Foreskin fibroblast (primary cell): ENCODE measurements at places on chromosomes 3 and 15.

GRCh38 chr15:77706482-77707244, 74.0 kb upstream of the LINGO1 start:
- DNase-seq = no peak

DNA sequence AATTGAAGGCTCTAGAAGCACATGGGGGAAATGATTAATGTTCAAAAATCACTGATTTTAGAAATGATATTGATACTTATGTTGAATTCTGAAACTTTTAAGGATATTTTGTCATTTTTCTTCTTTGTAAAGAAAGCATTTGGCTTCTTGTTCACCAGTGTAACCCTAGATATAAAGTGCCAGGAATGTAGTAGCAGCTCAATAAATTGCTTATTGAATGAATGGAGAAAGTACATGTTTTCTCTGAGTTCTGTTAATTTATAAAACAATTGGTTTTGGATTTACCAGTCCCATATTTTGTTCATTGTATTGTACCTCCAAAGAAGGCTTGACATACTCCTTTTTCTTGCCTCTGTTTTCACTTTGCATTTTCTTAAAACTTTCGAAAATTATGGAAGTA, 2.4 kb downstream of the PLCL2 start:
- DNase-seq = no peak

DNA sequence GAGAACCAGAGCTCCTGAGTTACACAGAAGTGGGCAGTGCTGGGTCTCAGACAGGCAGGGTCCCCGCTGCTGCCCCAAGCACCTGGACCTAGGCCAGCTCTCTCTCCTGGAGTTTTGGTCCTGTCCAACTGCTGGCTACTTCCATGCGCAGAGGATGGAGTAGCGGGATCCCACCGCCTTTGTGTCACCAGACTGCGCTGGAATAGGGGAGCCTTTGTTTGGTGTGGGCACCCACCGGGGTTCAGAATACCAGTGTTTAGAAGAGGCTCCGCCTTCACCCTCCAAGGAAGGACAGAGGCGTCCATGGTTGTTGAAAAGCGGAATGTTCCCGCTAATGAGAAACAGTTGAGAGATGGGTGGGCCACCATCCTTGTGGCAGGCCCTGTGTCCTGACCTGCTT, 154.4 kb downstream of the DNAJB8 start:
- DNase-seq = no peak

GRCh38 chr3:129577366-129577765, 29.1 kb downstream of the PLXND1 start:
- DNase-seq = peak; percentile 64

DNA sequence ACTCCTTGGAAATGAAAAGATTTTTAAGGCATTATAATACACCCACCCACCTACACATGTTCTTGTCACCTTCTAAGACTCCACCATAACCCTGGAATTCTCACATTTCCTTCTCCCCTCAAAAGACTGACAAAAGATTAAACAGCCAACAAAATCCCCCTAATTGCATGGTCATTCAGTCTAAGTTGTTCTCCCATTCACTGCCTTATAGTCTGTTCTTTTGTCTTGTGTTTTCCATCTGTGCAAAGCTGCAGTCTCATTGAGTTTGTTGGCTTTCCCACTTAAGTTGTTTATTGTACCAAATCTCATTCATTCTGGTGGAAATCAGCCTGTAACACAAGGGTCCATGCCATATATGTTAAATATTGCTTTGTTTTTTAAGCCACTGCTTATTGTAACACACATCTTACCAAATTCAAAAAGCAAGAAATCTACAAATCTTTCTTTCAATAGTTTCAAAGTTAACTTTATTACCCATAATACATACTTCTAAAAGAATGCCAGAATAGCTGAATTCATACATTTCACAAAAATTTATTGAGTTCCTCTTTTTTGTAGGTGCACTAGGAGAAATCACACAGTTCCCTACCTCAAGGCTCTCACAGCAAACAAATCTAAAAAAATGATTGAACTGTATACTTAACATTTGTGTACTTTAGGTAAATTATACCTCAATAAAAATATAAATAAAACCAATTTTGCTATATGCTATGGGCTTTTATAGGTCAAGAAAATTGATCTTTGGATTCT, 2.4 kb upstream of the RCN2 start:
- DNase-seq = no peak

DNA sequence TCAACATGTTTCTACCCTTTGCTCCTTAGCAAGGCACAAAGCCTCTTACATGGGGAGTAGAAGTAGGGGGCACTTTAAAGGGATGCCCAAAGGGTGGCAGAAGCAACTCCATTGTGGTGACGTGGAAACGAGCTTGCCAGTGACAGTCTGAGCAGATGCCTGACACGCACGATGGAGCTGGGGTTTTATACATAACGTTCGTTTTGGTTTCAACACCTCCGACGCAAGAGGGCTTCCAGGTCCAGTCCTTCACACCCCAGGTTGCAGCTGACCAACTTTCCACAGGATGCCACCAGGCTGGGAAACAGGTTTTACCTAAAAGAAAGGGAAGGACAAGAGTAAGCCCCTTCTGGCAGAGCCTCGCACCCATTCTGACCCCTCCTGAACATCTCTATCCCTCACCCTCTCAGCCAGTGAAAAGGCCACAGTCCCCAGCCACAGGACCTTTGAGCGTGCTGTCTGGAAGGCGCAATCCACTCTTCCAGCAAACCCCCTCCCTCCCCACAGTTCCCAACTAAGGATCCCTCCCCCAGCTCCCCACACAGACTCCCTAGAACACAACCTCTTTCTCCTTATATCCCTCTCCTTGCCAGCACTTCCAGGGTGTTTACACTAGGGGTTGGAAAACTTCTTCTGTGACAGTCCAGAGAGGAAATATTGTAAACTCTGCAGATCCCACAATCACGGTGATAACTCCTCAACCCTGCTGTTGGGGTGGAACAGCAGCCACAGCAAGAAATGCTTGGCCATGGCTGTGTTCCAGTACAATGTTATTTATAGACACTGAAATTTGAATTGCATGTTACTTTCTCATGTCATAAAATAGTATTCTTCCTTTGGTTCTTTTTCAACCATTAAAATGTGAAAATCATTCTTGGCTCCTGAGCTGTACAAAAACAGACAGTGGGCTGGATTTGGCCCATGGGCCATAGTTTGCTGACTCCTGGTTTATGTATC, 36.2 kb downstream of the FAM174B start:
- no peak for DNase-seq

DNA sequence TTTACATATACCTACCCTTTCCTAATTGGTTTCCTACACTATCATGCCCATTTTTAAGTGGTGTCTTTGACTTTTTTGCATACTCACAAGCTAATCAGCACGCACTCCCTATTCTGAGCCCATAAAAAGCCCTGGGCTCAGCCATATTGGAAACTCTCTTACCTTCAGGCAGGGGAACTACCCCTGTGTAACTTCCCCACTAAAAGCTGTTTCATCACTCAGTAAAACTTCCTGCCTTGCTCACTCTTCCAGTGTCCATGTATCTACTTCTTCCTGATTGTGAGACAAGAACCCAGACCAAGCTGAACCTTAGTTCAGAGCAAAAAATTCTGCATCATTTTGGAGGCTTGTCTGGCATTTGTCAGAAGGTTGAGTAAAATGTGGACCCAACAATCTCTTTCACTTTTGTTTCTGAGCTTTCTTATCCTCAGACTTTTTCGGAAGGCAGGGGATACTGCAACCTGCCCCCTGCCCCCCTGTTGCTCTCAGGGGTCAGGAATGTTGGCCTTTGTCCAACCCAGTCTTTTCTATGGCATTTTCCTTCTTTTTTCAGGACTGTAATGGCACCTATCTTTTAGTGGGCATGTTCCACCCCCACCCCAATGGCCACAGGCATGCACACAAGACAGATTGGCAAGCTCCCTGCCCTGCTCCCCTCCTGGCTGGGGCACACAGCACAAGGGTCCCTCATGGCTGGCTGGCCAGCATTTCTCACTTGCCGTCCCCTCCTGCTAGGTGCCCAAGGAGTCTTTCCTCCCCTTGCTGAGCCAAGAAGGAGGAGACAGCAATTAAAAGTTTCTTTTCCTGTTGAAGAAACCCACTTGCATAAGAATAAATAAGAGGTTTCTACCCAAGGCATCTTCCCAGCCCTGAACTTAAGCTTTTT, 26.3 kb upstream of the TMEM45A start:
- DNase-seq = no peak

GRCh38 chr3:63478990-63479660, 173.3 kb upstream of the SNTN start:
- no peak for DNase-seq

DNA sequence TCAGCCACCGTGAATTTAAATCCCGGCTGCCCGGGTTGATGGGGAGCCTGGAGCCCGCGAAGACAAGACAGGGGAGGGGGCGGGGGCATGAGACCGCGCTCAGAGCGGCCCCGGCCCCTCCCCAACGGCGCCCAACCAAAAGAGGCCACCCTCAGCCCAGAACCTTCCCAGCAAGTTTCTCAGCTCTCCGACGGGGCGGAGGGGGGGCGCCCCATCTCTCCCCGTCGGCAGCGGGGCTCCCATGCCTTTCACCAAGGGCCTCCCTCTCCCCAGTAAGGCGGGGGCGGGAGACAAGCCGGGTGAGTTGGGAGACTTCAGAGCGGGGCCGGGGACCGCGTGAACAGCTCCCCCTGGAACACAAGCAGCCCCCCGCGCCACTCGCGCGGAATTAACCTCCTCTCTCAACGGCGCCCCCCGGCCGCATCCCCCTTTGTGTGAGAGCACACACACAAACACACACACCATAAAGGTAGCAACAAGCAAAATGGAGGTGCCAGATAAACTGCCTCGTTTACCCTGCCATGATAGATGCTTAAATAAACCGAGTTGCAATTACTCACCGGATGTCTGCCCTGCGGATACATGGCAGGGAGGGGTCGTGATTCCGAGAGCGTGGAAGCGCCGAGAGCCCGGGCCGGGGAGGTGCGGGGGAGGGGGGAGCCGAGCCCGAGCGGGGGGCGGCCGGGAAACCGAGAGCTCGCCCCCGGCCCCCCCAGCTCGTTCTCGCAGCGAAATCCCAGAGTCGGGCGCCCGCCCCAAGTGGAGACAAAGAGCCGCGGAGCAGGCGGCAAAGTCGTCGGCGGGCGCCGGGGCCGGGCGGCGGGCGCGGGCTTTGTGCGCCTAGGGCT, 1.3 kb downstream of the TLE3 start:
- peak; percentile 70 for DNase-seq

DNA sequence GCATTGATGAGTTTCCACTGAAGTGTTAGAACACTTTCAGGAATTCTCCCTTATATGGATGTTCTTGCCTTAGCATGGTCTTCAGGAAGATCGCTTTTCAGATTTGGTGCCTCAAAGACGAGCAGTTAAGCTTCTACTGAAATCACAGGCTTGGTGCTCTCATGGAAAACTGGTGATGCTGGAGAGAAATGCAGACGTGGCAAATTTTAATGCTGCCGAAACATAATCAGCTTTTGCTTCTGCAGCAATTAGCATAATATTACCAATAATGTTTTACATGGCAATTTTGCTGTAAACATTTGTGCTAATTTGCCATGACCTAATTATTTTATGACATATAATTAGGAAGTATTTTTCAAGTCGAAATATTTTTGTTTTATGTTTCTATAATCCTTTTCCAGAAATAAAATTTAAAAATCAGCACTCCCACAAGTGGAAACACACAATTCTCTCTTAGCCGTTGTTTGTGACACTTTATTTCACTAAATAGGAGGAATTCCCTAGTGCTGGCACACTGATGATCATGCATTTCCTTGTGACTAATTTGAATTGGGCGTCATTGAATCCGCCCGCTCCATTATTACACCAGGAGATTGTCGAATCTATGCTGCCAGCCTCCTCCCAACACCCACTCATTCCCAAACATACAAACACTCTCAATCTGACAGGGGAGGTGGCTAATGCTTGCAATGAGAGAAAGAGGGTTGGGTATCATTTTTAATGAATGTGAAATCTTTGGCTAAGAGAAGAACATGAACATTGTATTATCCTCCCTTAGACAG, 506.8 kb upstream of the PPP2R3A start:
- DNase-seq = no peak

DNA sequence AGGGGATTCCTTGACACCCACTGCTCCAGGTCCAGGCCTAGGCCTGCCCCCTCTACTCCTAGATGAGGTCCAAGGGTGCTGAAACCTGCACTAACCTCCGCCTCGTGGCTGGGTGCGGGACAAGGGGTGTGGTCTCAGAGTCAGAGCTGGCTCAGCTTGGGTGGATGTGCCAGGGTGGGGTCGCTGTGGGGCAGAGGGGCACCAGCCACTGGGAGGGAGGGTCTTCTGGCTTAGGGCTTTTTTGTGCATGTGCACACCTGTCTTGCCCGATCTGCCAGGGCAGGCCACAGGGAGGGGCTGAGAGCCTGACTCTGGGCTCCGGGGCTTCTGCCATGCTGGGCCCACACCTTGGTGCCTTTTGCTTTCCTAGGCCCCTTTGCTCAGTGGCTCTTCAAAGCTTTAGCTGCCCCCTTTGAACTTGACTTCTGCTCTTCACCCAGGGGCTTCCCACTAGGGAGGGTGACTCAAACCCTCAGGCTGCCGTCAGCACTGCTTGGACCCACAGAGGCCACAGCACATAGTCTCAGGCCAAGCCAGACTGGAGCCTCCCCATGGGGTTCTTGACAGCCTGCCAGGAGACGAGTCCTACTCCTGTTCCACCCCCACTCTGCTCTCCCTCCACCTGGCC, 73.0 kb downstream of the KLF13 start:
- DNase-seq = no peak

DNA sequence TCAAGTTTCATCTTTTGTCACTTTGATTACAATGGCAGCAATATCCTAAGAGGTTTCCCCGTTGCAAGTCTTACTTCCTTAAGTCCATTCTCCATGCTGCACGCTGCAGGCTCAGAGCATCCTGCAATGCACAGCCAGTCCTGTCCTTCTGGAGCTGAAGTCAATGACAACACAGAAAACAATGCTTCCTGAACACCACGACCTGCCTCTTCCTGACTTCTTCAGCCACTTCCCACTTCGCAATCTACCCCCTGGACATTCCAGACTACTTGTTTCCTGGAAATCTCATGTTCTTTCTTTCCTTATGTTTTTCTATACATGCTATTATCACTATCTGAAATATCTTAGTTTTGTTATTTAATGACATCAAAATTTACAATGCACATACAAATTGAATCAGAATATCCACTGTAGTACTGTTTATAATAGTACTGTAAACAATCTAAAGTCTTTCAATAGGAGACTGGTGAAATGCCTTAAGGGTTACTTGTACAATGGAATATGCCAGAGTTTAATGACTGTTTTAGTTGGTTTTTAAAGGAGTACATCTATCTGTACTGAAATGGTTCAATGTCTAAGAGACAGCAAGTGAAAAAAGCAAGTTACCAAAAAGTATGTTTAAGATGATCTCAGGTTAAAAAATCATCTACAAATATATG, 113.7 kb upstream of the PRTG start:
- peak; percentile 5 for DNase-seq

GRCh38 chr3:110180733-110181132, 843.4 kb upstream of the DPPA4 start:
- peak; percentile 44 for DNase-seq

GRCh38 chr3:160554980-160555379, 10.4 kb downstream of the KPNA4 start:
- DNase-seq = no peak

DNA sequence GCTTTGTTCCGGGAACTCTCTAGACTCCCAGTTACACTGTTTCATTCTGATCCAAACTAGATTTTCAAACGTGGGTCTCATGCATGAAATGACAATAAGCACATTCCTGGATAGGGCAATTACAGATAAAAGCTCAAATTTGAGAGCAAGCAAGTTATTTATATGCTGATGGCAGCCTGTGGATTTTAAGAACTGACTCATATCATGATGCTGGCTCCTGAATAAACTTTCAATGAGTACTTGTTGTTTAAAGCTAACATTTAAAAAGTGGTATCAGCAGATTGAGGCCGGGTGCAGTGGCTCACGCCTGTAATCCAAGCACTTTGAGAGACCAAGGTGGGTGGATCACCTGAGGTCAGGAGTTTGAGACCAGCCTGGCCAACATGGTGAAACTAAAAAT, 66.6 kb downstream of the LEO1 start:
- DNase-seq = peak; percentile 8

- DNase-seq = no peak
These were observed 711.3 kb downstream of the ROBO1 start for GRCh38 chr3:79056498-79056897.
